NCI-H774 (cell line): ENCODE measurements at places on chromosomes 7 and 10.

DNA sequence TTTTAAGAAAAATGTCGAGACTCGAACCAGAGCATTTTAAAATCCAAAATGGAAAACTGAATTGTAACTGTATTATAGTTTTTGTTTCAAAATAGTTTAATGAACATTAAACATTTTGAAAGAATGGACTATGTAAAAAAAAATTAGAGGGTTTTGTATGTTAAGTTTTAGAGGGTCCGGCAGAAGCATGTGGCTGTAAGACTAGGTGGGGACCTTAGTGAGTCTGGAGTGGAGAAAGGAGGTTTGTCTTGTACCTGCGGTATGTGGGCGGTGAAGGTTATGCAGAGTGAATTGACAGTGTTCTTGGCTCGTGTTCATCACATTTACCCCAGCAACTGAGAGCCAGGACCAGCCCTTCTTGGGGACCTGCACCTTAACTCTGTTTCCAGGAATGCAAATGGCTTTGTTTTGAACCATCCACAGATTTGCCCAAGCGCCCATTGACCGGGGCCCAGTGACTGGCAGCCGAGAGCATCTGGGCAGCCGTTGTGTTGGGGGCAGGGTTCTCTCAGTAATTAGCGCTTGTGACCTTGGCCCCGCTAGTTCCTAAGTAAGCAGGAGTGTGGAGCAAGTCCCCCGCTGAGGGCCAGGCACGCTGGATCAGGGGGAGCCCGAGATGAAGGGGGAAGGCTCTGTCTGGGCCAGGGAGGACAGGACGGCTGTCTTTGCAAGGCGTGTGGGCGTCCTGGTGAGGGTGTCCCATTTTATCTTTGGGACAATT, 1.4 kb upstream of the KLF6 start:
- no peak for DNase-seq

DNA sequence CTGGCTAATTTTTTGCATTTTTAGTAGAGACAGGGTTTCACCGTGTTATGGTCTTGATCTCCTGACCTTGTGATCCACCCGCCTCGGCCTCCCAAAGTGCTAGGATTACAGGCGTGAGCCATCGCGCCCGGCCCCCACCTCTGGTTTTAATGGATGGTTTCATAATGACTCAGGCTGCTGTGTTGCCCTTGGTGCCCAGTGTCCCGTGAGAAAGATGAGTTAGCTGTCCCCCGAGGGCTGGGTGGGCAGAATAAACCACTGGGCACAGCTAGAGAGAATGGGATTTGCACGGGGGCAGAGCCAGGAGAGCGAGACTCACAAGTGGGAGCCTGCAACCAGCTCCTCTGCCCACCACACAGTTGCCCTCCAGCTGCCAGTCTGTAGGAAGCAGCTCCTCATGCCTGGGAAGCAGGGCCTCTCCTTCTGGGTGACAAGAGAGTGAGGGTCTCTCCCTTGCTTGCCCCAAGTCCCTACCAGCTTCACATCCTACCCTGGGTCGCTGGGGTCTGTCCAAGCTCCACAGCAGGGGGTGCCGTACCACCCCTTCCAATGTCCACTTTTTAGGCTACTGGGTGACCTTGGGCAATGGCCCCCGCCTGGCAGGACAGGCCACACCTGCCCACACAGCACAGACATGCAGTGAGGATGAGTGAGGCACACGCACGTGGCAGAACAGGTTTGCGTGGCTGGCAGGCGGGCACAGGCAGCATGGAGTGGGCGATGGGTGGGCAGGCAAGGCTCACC, 16.1 kb upstream of the NDST2 start:
- no peak for DNase-seq

- DNase-seq = no peak
Observed at GRCh38 chr7:24725554-24726241, 31.6 kb downstream of the GSDME start.

DNA sequence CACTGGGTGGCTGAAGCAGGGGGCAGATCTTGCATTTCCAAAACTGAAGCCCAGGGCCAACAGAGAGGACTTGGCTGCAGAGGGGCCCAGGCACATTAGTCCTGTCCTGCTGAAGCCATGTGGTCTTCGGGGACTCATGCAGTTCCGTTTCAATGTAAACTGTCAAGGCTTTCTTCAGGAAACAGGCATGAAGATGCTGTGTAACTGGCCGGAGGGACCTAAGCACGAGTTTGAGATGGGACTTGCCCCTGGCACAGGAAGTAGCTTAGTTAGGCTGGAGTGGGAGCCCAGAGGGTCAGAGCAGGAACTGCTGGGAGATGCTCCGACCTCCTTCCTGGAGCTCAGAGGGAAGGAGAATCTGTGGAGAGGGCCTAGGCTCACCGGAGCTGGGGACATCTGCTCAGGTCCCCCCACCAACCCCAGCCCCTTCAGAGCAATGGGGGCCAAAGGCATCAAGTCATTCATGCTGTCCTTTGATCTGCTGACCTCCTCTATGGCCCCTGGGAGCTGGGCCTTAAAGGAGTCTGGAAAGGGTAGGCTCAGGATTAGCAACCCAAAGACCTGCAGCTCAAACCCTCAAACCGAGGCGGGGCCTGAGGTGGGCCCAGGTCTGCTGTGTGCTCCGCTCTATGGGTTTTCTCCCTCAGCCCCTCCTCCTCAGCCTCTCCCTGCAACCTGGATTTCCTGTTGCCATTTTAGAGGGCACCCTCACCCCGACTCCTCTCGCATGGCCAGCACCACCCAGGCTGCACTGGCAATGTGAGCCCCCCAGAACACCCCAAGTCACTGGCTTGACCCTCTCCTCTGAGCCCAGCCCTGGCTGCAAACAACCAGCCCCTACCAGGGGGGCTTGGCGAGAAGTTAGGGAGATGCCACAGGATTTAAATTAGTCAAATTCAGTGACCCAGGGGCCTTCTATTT, 4.4 kb upstream of the MNX1 start:
- DNase-seq = no peak

DNA sequence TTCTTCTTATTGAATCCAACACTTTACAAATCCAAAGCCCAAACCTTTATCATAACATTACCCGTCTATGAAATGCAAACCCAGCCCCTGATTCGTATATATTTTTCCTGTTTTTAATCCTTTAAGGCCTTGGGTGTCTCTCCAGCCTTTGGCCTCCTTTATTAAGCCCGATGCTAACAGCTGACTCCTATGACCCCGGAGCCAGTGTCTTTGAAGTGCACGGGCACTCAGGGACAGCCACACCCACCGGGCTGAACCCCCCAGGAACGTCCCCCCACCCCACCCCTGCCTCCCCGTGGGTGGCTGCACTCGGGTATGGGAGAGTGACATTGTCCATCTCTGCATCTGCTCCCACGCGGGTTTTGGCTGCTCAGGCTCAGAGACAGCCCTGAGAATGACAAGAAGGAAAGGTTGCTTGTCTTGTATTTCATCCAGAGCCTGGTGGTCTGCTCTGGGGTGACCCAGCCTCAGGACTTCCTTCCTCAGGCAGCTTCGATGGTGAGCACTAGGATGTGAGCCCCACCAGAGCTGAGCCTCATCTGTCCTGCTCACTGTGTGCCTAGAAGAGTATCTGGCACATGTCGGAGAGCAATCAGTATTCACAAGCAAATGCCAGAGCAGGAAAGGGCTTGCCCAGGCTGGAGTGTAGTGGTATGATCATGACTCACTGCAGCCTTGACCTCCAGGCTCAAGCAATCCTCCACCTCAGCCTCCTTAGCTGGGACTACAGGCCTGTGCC, 210.4 kb downstream of the SKIDA1 start:
- DNase-seq = no peak

- DNase-seq = no peak
Observed at GRCh38 chr7:152673897-152674296, 2.0 kb downstream of the XRCC2 start.

DNA sequence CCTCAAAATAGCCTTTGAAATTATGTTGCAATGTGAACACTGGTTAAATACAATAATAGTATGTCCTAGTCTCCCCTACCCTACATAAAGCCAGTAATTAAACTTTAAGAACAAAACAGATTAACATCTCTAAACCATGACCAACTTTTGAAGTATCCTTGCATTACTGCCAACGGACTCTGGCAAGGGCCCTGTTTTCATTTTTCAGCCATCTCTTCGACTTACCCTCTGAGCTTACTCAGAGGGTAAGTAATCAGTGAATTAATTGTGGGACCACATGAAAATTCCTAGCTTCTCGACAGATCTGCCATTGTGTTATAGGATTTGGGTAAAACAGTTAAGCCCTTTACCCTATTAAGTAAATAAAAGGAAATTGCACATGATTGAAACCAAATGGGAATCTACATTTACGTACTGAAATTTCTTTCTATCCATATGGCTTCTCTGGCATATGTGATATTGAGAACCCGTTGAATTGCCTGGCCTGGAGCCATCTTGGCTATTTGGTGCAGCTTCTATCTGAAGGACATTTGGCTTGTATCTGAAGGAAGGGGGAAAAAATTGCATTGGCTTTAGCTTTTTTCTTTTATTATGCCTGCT, 39.6 kb downstream of the DYNC1I1 start:
- DNase-seq = no peak

GRCh38 chr10:80493522-80494051, 39.5 kb downstream of the TSPAN14 start:
- no peak for DNase-seq

- no peak for DNase-seq
Observed at GRCh38 chr7:16423761-16424160, 2.4 kb upstream of the CRPPA start.

- no peak for DNase-seq
Observed at GRCh38 chr7:1268866-1269265, 36.2 kb downstream of the UNCX start.

DNA sequence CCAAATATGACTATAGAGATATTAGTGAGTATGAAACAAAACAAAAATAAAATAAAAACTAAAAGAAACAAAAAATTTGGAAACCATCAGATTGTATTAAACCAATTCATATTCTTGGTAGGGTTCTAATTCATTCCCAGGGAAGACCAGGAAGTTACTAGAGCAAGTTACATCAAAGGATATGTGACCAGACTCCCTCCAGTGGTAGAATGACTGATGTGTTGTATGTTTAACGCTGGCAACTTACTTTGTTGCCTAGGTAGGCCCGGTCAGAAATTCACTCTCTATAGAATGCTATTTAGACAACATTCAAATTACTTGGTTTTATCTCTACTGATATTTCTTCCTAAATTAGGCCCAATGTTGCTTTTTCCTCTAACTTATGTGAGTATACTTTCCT, 5.2 kb downstream of the PHYHIPL start:
- peak; percentile 19 for DNase-seq

- peak; percentile 19 for DNase-seq
Observed at GRCh38 chr7:156640949-156641485, 443 bp downstream of the RNF32 start.

DNA sequence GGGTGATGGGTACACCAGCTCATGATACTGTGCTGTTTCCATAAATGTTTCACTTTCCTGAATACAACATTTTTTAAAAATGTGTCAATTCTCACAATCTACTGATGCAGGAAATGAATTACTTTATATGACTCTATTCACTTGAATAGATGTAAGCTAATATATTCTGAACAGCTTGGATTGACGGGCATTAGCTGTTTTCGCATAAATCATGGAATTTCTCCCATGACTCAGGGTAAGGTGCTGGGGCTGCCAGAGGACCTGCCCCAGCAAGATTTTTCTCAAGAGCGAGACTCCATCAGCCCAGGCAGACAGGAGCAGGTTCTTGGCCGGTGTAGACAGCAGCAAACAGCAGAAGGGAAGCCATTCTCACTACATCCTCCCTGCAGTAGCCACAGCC, 107.1 kb downstream of the PFKFB3 start:
- DNase-seq = no peak

GRCh38 chr10:22681783-22682183, 32.6 kb downstream of the PIP4K2A start:
- no peak for DNase-seq

DNA sequence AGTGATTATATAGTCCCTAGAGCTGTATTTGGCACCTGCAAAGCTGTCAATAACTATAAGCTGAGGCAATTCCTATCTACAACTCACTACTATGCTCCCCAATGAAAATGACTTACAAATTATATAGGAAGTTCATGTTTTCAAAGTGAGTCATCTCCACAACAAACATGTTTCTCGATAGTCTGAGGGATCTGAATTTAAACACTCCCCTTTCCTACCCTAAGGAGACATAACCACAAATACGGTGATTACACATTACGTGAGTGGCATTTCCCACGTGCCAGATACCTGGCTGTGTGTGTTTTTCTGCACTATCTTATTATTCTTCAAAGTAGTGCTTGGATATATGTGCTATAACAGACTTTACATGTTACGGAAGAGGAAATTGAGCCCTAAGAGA, 122.5 kb upstream of the C1QL3 start:
- no peak for DNase-seq

- DNase-seq = no peak
Observed at GRCh38 chr10:70122742-70123141, 9.9 kb downstream of the AIFM2 start.

GRCh38 chr10:132476146-132477065, 61.2 kb upstream of the INPP5A start:
- DNase-seq = no peak

GRCh38 chr7:150778738-150779301, 21.3 kb downstream of the TMEM176B start:
- DNase-seq = peak; percentile 70

DNA sequence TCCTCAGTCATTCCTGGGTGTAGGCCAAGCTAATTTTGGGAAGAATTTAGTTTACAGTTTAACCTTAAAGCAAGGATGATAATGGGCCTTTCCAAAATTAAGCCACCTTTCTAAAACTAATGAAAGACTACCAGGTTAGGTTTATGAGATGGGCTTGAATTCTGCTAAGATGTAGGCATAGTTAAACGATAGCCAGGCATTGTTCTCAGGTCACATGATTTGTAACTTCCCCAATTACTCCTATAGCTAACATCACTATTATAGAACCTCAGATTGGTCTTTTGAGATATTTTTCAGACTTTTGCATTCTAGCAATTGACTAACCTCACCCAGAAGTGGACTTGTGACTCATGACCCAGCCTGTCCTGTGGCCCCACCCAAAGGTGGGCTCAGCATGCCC, 7.0 kb upstream of the NUB1 start:
- DNase-seq = no peak

DNA sequence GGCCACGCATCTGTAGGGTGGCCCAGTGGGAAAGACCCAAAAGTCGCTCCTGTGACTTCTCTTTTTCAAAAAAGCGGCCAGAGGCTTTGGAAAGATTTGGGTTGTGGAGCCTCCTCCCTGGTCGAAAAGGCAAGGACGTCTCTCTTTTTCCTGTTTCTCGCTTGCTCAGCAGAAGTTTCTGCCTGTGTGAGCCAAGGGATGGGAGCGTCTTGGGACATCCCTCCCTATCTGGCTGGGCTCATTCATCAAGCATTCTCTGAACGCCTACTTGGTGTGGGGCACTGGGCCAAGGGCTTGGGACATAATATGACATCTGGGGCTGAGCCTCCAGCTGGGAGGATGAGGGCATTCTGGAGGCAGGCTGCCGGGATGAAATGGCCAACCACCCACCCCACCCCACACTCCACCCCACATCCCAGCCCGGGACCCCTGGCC, 120.9 kb downstream of the C10orf105 start:
- no peak for DNase-seq

- DNase-seq = no peak
Observed at GRCh38 chr10:93482145-93482834, at the start of gene MYOF. Gene MYOF (minus strand): TSS chr10:93482334. CDS start chr10:93482194, 140 bp downstream.

- no peak for DNase-seq
Observed at GRCh38 chr7:54961391-54961790, 57.4 kb upstream of the EGFR start.
